ENCODE measurements at places on chromosomes 1 and 21. TPM values are rescaled to one million over a fixed set of nuclear protein-coding genes. Genes with fewer than 3 reads are reported as not detected.

- DNase-seq = peak; percentile 85
Measured at GRCh38 chr1:93692983-93693591, 11.4 kb upstream of the BCAR3 start.

DNA sequence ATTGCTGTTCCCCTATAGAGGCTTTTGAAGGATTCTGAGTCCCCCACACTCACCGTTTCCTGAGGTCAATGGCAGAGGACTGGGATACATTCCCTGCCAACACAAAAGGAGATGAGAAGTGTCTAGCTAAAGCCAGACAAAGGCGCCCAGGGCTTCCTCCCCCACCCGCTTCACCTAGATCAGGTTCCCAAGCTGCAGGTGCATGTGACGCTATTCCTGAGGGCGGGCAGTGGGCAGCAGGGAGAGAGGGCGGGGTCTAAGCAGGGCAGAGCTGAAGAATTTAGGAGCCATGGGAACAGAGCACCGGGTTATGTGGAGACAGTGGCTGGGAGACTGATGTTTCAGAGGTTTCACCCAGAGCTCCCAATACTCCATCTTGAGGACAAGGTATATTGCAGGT lies 6.0 kb upstream of the ARHGEF2 start:
- DNase-seq = no peak

- no peak for DNase-seq
Measured at GRCh38 chr1:24089743-24090555, 22.0 kb downstream of the MYOM3 start.

BRDT gene
- total RNA-seq = not detected

PTGFRN gene
- total RNA-seq = 83.1 TPM

DNA sequence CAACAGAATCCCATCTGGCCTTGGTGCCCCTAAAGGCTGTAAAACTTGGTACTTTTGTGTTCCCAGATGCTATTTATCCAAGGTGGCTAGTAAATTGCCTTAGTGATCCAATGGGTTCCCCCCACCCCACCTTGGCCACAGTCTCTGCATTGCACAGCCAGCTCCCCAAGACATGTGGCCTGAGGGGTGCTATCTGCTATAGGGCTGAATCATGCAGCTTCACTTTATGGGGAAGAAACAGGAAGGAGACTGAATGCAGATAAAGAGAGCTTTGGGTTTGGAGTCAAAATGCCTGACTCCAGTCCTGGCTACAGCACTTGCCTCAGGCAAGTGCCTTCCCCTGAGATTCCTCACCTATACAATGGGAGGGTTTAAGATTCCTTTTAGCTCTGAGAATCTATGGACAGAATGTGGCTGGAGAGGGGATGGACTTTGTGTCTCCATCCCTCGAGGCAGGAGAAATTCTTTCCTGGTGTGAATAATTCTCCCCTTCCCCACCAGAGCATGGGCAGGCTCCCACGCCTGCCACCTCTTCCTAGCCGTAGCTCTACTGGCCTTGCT lies 6.5 kb downstream of the RHEX start:
- DNase-seq = no peak

DNA sequence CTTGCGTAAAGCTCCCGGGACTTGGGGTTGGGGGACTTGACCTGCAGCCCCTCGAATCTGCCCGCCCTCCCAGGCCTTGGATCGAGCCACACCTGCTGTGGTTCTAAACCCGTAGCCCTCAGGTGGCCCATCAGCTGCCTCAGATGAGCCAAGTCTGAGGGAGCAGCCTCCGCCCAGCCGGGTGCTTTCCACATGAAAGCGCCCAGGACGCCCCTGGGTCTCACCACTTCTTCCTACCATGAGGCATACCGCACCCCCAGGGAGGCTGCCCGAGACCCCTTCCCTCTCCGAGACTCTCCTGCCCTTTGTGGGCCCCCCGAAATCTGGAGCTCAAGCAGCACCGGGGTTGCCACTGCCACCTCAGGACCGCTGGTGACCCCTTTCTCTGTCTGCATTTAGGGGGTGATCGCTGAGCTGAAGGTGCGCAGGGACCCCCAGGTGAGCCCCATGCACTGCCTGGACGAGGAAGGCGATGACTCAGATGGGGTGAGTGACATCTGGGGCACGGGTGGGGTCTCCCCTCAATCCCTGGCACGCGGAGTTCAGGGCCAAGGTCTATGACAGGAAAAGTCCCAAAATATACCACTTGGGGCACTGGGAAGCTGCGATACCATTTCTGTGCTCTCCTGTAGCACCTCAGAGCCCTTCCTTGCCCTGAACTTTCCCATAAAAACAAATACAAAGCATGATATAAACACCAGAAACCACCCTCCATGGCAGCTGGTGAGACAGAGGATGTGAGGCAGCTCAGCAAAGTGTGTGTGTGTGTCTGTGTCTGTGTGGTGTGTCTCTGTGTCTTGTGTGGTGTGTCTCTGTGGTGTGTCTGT lies 68.5 kb downstream of the SLC19A1 start:
- DNase-seq = no peak

- no peak for DNase-seq
Measured at GRCh38 chr1:188825471-188825870, 1652.2 kb downstream of the BRINP3 start.

RIPPLY3 gene
- not detected for total RNA-seq

TMPRSS15 gene
- not detected for total RNA-seq

AMY1A gene
- not detected for total RNA-seq

GRCh38 chr1:233424779-233425178 lies 97.3 kb downstream of the MAP3K21 start:
- no peak for DNase-seq

DNA sequence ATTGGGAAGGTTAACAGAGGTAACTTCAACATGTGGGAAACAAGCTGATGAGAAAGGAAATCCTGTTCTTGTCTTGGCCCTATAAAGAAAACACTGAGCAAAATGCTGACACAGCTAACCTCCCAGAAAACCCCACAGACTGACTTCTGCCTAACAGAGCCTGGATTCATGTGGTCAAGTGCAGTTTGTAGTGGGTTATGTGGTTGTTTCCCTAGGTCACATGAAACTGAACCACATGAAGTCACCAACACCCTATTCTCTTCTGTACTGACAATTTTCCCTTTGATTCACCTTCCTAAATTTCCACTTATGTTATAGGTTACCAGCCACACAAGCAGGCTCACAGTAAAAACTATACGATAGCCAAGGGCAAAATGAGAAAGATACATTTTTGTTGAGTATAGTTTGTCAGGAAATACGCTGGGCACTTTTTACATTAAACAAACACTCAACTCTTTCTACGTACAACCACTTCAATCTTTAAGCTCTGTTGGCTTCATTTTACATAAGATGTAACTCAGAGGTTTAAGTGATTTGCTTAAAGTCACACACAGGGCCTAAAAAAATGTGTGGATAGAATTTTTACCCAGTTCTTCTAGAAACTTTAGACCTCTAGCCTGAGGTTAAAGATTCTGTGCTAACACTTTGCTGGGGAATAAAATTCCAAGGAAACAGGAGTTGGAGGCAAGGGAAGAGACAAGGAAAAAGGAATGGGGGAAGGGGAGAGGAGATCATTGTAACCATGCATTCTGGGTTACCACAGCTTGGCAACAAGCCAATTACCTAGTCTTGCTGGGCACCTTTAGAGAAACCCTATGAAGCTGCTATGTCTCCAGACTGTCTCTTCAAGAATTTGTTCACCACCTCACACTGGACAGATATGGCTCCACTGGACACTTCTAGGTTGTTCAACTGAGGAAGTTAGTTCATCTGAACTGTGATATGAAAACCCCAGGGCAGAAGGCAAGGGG lies 601.6 kb upstream of the USP24 start:
- DNase-seq = no peak

DNA sequence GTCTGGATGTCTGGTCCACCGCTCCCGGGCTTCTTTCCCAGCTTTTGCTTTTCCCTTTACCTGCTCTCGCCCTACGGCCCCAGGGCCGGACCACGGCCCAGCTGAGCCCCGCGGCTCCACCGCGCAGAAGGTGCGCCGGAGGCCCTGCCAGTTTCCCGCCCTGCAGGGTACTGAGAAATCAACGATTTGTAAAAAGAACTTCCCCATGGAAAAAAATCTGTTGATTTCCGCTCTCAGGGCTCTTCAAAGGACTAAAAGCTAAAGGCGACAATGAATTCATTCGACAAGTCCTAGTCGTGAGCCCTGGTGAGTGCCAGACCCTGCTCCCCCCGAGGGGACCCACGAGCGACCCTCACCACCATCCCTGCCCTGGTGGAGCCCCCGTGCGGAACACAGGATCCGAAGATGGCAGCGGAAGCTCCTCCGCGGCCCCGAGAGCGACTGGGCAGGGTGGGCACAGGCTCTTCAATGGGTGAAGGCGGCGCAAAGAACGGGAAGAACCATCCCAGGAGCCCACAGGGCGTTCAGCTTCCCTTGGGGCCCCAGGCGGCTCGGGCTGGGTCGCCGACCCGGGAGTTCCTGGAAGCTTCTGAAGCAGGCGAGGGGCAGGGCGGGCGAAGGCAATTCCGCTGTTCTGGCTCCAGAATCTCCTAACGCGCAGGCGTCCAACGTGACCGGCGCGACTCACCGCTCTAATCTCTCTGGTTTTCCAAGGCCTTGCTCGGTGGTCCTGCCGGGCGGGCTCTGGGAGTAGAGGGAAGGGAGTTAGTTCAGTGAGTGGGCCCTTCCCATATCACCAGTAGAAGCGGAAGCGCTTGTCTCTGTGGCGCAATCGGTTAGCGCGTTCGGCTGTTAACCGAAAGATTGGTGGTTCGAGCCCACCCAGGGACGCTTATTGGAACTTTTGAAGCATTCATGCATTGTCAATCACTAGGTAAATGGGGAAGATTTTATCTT lies 6.6 kb upstream of the RNU1-2 start:
- DNase-seq = peak; percentile 77

SPRR2A gene
- total RNA-seq = not detected

UCK2 gene
- total RNA-seq = 42.6 TPM

GAS5 gene
- total RNA-seq = 360 TPM

- no peak for DNase-seq
Measured at GRCh38 chr1:55262822-55263221, 47.7 kb upstream of the USP24 start.

DNA sequence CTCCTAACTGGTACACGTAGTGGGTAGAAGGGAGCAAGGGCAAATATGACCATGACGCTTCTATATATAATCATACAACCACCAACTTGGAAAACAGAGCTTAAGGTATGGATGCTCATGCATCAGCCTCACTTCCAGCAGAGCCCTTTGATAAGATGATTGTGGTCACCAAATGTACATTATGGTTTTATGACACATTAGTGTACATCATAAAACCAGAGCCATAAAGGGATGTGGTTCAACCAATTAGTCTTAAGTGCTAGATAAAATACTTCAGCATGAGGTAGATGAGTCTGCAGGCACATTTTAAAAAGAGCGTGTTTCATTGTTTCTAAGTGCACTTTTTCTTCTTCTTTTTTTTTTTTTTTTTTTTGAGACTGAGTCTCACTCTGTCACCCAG lies 43.7 kb downstream of the NIBAN1 start:
- no peak for DNase-seq

GRCh38 chr21:25757531-25757930 lies 22.8 kb downstream of the GABPA start:
- DNase-seq = no peak

- DNase-seq = no peak
Measured at GRCh38 chr1:184112176-184112948, 60.8 kb downstream of the TSEN15 start.

DNA sequence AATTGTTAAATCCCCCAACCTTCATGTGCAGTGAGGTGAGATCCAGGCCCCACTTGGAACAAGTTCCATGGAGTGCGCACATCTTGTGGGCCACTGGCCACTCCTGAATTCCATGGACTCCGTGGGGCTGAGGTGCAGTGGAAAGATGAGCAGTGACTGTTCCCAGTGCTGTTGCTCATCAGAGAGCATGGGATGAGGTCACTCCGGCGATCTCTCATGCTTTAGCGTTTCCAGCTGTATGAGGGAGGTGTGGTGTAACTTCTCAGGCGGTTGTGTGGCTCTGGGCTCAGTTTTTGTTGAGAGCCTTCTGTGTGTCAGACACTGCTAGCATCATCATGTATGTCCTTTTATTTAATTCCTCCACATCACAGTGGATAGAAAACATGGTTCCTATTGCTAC lies 96.2 kb downstream of the GALNT2 start:
- DNase-seq = peak; percentile 42

RGS13 gene
- not detected for total RNA-seq

DNA sequence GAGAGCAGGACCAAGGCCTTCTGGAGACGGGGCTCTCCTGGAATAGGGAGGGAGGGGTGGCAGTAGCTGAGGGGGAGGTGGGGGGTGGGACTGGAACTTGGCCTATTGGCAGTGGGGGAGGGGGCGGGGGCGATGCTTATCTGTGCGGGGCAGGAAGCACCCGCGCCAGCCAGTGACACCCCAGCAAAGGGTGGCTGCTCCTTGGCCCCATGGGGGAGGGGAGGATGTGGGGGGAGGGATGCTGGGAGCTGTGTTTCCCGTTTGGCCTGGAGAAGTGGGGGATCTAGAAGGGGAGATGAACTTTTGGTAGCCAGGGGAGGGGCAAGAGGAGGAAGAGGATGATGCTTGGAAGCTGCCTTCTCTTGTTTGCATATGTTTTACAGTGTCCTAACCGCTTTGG lies 11.0 kb downstream of the ZBTB7B start:
- no peak for DNase-seq

PRAMEF33 gene
- not detected for total RNA-seq

- no peak for DNase-seq
Measured at GRCh38 chr1:82534996-82535395, 734.3 kb downstream of the ADGRL2 start.

DNA sequence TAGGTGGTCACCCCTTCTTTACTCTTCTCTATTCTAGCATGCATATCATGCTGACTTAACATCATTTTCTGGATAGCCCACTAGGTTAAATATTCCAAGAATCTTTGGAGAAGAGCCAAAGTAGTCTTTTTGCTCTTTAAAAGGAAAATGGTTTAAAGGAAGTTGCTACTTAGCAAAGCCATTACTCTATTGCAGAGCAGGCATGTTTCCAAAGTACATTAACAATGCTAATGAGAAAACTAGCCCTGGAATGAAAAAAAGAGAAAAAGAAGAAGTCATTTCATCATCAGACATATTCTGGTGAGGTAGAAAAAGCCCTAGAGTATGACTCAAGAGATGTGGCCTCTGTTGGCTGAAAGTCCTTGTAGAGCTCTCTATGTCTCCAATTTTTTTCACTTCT lies 74.0 kb downstream of the NUF2 start:
- no peak for DNase-seq

DNA sequence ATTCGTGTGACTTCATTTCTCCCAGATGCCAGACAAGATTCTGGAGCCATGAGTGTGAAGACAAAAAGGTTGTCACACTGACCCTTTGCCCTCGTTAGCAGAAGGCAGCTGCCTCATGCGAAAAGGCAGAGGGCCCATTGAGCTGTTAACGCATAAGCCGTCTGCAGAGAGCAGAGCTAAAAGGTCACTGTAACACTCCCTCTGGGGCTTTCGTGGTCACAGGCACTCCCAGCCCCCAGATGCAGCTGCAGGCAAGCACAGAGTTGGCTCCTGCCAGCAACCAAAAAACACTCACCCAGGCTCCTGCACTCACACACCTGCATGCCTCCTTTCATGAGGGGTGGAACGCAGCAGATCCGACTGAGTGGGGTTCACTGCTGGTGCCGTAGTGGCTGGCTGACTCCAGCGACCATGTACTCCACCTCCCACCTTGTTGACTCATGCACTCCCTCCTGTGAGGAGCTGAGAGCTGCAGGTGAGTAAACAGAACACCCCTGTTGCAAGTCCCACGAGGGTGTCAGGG lies 287.5 kb downstream of the SMYD3 start:
- no peak for DNase-seq

GRCh38 chr1:93689521-93690223 lies 8.0 kb upstream of the BCAR3 start:
- DNase-seq = no peak

Measured in lower leg skin (tissue), 4 donors.